NCI-H774 (cell line): ENCODE measurements at places on chromosomes 11 and 22.

DNA sequence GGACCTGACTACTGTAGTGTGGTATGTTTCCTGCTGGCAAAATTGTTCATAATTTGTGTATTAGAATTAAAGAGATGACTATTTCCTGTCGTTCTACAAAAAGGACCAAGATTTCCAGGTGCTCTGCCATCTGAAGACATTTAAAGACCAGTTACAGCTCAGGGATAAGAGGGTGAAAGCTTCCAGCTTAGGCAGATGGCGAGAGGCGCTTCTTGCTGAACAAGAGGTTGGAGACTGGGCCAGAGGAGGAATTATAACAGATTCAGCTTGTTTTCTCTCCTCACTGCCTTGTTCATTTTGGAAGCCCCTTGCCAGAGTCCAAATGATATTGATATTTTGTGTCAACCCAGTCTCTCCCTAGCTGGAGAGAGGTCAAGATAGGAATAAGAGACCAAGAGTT is 23.1 kb upstream of the NNMT start:
- no peak for DNase-seq

DNA sequence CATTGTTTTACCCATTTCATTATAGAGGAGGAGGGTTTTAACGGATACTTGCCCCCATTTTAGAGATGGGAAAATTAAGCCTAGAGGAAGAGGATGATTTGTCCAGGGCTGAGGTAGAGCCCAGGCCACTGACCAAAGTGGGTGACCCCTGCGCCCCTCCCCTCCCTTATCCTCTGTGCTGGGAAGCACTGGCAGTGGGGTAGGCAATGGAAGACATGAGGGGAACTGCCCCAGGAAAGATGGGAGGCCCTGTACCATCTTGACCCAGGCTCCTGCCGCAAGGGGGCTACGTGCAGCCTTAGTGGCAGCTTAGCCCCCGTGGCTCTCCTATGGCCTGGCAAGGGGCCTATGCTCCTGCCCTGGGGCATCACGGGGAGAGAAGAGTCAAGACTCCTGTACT is 76.4 kb upstream of the MYOD1 start:
- DNase-seq, result no peak

DNA sequence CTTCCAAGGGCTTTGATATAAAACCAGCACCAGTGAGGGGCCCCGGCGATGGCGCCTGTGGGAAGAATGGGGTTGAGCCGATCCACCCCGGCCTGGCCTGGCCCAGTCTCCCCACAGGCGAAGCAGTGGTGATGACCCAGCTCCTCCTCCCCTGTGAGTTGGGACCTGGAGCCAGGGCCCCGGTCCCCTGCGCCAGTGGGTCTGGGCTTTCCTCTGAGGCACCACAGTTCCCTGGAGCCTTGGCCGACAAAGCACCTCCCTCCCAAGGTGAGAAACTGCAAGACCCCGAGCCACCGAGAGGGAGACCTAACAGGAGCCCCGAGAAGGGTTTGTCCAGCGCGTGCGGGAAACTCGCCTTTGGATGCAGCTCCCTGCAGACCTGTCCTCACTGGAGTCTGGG is 942.9 kb downstream of the BRD1 start:
- DNase-seq, result no peak

GRCh38 chr11:9057007-9057406 is 34.4 kb downstream of the SCUBE2 start:
- peak; percentile 60 for DNase-seq

GRCh38 chr11:129286813-129287212 is 88.8 kb upstream of the BARX2 start:
- peak; percentile 88 for DNase-seq

DNA sequence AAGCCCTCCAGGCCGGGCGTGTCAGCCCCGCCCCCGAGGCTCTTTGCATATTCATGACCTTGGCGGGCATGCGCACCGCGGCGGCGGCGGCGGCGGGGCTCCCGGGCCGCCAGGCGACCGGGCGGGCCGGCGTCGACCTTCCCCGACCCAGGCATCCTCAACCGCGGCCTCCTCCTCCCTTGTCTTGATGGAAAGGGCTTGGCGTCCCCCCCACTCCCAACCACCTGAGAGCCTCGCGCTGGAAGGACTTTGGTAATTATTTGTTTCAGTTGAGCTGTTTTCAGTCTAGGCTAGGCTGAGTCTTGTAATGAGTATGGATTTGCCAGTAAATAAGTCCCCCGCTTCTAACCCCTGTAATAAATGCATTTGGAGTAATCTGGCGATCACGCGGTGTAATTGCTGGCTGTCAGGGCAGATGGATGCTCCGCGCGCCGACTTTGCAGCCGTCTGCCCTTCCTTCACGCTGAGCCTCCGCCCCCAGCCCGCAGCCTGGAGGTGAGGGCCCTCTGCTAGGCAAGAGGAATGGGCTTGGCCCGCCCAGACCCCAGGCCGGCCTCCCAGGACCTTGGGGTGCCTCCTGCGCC is 25.2 kb downstream of the FLRT1 start:
- DNase-seq, result peak; percentile 65

DNA sequence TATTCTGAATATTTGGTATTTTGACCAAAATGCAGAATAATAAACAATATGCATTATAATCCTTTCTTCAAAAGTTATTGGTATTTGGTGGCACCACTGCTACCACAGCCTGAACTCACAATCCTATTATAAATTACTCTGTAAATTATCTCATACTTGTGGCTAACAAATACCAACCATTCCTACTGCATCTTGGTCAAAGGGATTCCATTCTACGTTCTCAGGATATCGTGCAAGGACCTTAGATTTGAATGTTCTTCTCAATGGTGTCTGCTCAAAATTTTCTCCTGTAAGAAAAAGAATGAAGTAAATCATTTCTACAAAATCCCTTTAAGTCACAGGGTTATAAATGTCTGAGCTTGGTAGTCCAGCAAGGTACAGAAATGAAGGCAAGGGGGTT is 58.7 kb downstream of the DENND5A start:
- no peak for DNase-seq

DNA sequence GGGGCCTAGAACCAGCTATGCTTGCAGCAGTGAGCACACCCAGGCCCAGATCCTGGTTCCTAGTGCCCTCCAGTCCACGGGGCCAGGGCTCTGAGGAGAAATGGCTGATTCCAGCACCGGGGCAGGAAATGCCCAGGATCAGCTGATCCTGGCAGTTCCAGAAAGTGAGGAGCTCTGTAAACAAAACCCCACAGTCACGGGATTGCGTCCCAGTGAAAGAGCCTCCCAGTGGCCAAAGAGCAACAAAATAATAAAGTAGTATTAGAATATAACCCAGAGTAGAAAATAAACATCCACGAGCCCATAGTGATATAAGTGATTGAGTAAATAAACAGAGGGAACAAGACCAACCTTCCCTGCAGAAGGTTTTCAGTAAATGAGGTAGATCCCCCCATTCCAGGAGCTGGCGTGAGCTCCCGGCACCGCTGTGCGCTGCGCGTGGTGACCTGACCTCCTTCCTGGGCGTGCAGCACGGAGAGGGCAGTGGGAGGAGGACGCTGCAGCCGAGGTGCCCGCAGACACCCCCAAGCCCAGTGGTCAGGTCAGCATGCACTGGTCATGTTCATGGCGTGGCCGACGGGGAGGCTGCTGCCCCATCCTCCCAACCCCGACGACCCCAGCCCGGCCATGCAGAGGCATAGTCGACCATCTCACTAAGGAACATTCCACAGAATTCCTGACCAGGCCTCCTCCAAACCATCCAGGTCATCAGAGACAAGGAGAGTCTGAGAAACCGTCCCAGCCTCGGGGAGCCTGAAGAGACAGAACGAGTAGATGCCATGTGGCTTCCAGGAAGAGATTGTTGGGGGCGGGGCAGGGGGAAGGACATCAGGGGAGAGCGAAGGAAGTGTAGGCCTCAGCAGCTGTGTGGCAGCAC is 19.8 kb downstream of the PTDSS2 start:
- DNase-seq, result no peak

GRCh38 chr11:69691463-69691862 is 12.4 kb downstream of the FGF19 start:
- no peak for DNase-seq

DNA sequence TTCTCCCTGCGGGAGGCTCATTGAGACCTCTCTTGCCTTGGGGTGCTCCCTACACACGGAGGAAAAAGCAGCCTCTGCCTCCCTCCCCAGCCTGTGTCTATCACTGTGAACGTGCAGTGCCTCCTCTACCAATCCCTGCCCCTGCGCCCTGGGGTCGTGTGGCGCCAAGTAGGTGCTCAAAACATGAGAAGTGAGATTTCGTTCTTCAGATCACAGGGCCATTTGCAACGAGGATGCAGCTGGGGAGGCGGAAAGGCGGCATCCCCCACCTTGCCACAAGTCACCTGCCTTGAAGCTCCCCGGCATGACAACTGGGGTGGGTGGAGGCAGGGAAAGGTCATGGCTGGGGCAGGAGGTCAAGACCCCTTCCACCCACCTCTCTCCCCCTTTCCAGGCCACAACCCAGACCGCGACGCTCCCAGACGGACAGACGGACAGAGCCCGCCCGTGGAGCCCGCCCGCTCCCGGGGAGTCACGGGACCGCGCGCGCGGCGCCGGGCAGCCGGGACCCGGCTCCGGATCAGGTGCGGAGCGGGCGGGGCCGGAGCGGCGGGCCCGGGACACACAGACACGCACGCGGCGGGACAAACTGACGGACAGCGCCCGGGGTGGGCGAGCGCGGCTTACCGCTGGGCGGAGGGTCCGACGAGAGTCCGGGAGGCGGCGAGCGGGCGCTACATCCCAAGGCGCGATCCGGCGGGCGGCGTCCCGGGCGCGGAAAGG is 485 bp downstream of the KCNJ4 start:
- DNase-seq, result no peak

DNA sequence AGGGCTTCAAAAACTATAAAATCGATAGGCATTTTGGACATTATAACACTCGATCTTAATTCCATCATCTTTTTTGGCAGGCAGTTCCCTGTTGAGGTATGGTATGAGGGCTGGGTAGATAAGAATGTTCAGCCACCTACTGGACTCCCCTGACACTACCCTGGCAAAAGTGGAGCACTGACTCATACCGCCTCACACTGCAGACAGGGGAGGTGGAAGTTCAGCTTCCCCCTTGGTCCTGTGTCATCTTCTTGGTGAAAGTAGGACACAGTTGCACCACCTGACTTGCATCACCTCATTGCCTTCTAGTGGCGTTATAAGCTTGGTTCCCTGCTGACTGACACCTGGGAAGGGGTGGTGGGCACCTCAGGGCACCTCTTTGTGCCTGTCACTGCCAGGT is 30.4 kb downstream of the PAAF1 start:
- no peak for DNase-seq

GRCh38 chr22:47277531-47277930 is 515.1 kb downstream of the TBC1D22A start:
- no peak for DNase-seq

- no peak for DNase-seq
These were observed 22.6 kb upstream of the SERPIND1 start for GRCh38 chr22:20751185-20751851.

- DNase-seq, result no peak
These were observed 908.3 kb downstream of the FAM181B start for GRCh38 chr11:81825346-81825745.

- DNase-seq, result no peak
These were observed 55.6 kb upstream of the LYVE1 start for GRCh38 chr11:10623797-10624761.

DNA sequence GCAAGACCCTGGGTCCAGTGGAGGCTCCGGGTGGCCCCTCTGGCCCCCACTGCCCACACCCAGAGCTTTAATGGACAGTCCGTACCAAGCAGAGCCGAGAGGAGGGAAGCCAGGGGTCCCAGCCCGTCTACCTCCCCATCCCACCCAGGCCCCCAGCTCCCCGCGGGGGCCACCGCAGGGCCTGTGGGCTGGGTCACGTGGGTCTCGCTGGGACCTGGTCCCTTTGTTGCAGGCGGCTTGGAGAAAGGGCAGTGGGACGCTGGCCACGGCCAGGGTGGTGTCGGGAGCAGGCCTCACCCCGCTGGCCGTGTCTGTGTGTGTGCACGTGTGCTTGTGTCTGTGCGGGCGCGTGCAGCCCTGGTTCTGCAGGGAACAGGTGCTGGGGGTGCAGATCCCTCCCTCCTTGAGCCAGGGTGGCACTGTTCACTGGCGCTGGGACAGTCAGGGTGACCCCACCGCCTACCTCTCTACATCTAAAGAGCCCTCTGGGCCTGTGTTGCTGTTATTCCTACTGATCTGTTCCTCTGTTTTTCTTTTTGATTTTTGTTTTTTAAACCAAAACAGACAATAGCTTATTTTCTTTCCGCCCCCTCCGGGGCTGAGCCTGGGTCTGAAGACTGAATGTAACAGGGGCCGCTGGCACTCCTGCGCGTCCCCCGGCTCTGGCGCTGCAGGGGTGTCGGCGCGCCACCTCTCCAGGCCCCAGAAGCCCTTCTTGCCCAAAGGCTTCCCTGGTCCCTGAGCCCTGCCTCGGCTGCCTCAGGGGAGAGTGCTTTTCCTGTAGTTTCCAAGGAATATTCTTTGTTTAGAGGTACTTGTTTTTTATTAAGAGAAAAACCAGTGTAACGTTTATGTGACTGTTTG is 20.1 kb upstream of the TMEM191C start:
- no peak for DNase-seq

DNA sequence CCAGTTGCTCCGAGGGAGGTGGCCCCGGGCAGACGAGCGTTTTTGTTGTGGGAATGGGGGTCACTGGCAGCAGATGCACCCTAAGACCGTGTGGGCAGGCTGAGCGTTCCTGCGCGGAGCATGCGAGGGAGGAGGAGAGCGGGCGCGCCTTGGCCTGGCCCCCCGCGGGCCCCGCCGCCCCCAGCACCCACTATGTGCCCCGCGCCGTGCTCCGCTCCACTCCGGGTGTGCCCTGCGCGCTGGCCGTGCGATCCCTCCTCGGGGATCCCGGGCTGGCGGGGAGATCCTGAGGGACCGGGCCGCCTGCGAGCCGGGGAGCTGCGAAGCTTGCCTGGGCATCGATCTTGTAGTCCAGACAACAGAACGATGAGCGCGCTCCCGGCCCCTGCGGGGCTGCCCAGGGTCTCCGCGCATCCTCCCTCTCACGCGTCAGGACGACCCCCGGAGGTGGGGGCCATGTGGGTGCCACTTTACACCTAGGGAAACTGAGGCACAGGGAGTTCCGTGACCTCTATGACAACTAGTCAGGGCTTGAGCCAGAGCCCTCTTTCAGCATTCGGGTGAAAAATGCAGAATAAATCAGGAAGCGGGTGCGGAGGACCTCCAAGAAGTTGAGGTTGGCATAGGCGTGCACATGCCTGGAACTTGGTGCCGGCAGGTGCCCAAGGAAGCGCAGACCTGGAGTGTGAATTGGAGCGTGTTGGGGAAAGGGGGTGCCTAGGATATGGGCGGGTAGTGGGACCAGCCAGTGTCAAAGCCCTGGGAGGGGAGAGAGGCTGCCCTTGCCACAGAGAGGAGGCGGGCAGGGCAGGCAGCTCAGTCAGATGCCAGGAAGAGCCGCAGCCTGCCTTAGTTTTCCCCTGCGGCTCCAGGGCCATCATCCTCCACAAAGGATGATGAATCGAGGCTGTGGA is 1.3 kb upstream of the KMT5B start:
- peak; percentile 13 for DNase-seq
